ENCODE measurements at places on chromosomes 1 and 21.
A peak's percentile ranks its signal among the peaks of the same experiment; 100 is the strongest.

- DNase-seq, result no peak
Observed at GRCh38 chr21:46161633-46162592, 6.5 kb upstream of the FTCD start.

GRCh38 chr1:54973205-54973921 is 7.1 kb upstream of the TMEM61 start:
- peak; percentile 22 for DNase-seq

DNA sequence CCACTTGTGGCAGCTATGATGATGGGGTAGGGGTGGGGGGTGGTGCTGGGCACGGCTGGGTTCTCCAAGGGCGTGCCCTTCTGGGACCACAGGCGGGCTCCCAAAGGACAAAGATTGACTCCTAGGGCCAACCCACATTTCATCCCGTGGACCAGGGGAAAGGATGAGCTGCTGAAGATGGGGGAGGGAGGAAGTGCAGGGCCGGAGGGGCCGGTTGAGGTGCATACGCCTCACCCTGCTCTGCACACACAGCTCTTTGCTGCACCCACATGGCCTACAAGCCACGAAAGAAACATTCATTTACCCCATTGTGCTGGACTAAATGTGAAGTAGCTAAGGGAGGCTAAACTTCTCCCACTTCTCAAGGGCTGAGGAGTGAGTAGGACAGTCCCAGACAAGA is 34.2 kb upstream of the GNPAT start:
- DNase-seq, result no peak

DNA sequence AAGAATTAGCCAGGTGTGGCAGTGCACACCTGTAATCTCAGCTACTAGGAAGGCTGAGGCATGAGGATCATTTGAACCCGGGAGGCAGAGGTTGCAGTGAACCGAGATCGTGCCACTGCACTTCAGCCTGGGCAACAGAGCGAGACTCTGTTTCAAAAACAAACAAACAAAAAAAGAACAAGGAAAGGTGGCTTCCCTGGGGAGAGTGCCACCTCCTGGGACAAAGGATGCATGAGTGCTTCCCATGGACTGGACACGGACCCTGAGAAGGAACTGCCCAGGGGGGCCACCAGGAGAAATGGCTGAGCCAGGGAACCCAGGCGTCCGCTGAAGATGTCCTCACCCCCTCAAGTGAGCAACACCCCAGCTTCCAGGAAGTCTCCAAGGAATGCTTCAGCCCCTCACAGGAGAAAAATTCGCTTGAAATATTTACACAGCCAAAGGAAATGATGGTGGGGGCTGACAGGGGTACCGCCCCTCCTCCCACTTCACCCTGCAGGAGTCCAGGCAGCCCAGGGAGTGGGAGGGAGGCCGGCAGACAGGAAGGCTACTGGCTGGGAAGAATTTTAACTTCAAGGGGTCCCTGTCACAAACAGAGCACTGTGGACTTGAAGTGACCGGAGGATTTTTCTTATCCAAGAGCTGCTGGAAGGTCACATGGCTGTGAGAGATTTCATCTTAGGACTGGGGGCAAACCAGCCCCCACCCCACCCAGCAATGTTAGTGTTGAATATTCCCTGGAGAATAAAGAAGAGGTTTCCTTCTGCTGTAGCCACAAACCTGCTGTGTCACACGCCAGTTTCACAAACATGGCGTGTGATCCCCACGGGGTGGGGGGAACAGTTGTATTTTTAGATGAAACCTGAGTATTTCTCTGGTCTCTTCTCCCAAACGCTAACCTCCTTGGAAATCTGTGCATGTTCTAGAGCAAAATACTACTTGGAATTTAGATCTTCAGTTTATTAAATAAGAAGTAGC is 90.8 kb upstream of the SLC25A33 start:
- no peak for DNase-seq

- DNase-seq, result no peak
Observed at GRCh38 chr1:119510046-119510445, 3.0 kb downstream of the HSD3B1 start.

DNA sequence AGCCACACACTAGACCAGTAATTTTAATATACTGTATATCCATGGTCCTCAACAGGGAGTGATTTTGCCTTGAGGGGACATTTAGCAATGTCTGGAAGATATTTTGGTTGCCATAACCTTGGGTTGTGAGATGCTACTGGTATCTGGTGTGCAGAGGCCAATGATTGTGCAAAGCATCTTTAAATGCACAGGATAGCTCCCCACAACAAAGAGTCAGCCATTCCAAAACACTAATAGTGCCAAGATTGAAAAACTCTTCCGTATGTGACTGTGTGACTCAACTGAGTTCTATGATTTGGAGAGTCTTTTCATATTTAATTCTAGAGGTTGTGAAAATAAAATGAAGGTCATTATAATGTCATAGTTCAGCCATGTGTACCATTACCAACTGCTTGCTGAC is 141.4 kb upstream of the CACYBP start:
- DNase-seq, result no peak

All from inflammatory macrophage (primary cell).